ENCODE measurements at places on chromosomes 12 and 14.
A peak's percentile ranks its signal among the peaks of the same experiment; 100 is the strongest.

GRCh38 chr12:79559591-79559990 is 131.2 kb downstream of the PAWR start:
- no peak for DNase-seq
- peaks cover 4% of the 10 kb centered on the region for H3K36me3 ChIP-seq
- no peak overlapping the region for H3K4me3 ChIP-seq
- H3K4me1 ChIP-seq, result peaks cover 8% of the 10 kb centered on the region
- H3K27ac ChIP-seq, result no peak overlapping the region

DNA sequence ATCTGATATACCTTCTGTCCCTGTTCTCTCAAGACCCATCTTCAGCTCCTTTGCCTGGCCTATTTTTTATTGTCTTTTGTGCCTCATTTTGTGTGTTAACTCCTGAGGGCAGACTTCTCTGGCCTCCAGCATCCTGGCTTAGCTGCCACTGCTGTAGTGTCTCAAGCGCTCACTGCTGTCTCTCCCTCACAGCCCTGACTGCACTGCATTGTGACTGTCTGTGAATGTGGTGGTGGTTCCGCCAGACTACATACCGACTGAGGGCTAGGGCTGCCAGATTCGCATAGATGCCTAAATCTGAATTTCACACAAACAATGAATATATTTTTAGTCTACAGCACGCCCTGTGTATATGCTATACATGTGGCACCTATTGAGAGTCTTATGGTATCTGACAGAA is 1088.9 kb upstream of the TMEM132C start:
- H3K36me3 ChIP-seq, result no peaks in the 10 kb centered on the region
- H3K27ac ChIP-seq, result no peak overlapping the region
- DNase-seq, result no peak
- no peak overlapping the region for H3K4me3 ChIP-seq

DNA sequence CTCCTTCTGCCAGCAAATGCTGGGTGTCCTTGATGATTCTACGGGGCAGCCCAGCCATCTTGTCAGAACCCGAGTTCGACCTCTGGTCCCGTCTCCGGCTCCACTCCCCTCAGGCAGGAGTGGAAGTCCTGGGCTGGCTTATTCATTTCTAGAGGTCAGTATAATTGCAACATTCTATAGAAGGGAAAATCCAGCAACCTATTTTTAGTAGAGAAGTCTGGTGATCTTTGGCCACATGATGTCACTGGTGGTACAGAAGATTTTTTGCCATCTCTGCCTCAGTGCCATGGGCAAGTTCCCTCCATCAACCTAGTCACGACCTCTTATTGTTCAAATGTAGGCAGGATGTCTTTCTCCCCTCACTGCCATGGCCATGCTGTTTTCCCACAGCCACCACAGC is 22.4 kb downstream of the OR10G2 start:
- no peaks in the 10 kb centered on the region for H3K36me3 ChIP-seq
- H3K4me3 ChIP-seq, result no peak overlapping the region
- no peaks in the 10 kb centered on the region for H3K4me1 ChIP-seq
- H3K27ac ChIP-seq, result no peak overlapping the region

DNA sequence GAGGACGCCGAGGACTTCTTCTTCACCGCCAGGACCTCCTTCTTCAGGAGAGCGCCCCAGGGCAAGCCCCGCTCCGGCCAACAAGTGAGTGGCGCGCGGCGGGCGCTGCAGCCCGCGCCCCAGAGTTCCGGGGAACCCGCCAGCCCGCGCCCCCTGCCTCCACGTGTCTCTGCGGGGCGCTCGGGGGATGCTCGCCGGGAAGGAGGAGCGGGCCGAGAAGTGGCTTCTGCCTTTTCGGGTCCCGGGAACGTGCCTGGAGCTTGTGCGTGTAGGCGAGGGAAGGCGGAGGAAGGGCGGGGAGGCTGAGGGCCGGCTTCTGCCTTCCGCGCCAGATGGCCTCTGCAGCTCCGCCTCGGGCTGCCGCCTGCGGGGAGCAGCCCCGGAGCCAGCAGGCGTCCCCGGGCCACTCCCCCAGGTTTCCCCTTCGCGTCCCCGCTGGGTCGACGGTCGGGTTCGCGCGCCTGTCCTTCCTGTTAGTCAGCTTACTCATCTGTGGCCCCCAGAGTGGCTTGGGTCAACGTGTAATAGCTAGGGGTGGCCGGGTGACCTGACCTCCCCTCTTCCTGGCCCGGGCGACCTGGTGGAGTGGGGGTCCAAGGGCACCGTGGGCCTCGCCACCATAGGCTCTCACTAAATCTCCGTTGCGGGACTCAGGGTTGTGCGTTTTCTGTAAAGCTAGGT is 505 bp downstream of the RASSF3 start:
- H3K27me3 ChIP-seq, result no peaks in the 10 kb centered on the region
- DNase-seq, result peak; percentile 79
- H3K27ac ChIP-seq, result peak overlapping the region; percentile 89
- peak overlapping the region; percentile 87 for H3K4me3 ChIP-seq

DNA sequence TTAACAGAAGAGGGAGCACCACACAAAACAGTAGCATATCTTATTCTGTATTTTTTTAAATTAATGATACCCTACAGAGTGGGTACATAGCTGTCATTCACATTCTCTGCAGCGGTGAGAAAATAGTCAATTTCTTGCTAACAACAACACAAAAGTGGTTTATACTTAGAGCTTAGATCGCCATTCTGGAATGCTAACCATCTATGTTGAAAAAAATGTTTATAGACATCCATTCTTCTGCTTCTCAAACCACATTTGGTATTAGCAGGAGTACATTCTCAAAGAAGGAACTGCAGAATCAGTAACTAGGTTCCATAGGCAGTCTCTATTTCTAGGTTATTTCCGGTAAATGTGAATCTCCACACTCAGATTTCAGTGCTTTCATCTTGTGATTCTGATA is 185.9 kb downstream of the PPFIA2 start:
- no peak overlapping the region for H3K27ac ChIP-seq
- no peak for DNase-seq
- H3K4me3 ChIP-seq, result no peak overlapping the region

GRCh38 chr14:39615352-39615751 is 183.1 kb upstream of the FBXO33 start:
- no peak overlapping the region for H3K27ac ChIP-seq
- H3K4me3 ChIP-seq, result no peak overlapping the region
- DNase-seq, result no peak
- H3K4me1 ChIP-seq, result no peaks in the 10 kb centered on the region
- H3K27me3 ChIP-seq, result no peaks in the 10 kb centered on the region

- no peak for DNase-seq
- H3K36me3 ChIP-seq, result peaks cover 5% of the 10 kb centered on the region
- H3K27me3 ChIP-seq, result no peaks in the 10 kb centered on the region
- H3K27ac ChIP-seq, result no peak overlapping the region
- no peaks in the 10 kb centered on the region for H3K4me1 ChIP-seq
Measured at GRCh38 chr14:37270629-37271028, 72.9 kb downstream of the MIPOL1 start.

GRCh38 chr12:99157946-99158345 is 489.6 kb upstream of the GARIN6 start:
- H3K4me1 ChIP-seq, result no peaks in the 10 kb centered on the region
- no peaks in the 10 kb centered on the region for H3K36me3 ChIP-seq
- no peak overlapping the region for H3K27ac ChIP-seq
- H3K27me3 ChIP-seq, result no peaks in the 10 kb centered on the region
- DNase-seq, result no peak

DNA sequence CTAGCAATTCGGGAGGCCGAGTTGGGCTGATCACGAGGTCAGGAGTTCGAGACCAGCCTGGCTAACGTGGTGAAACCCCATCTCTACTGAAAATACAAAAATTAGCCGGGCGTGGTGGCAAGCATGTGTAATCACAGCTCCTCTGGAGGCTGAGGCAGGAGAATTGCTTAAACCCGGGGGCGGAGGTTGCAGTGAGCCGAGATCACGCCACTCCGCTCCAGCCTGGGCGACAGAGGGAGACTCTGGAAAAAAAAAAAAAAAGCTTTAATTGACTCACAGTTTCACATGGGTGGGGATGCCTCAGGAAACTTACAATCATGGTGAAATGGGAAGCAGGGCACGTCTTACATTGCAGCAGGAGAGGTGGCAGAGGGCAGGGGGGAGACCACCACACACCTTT is 30.6 kb upstream of the SLC2A3 start:
- H3K27me3 ChIP-seq, result no peaks in the 10 kb centered on the region
- DNase-seq, result no peak
- H3K4me1 ChIP-seq, result peaks cover 20% of the 10 kb centered on the region
- H3K36me3 ChIP-seq, result no peaks in the 10 kb centered on the region

GRCh38 chr14:99809360-99809759 is 16.1 kb downstream of the EML1 start:
- H3K27ac ChIP-seq, result peak overlapping the region; percentile 81
- DNase-seq, result peak; percentile 86
- H3K4me1 ChIP-seq, result peaks cover 38% of the 10 kb centered on the region
- H3K36me3 ChIP-seq, result no peaks in the 10 kb centered on the region
- no peak overlapping the region for H3K4me3 ChIP-seq

DNA sequence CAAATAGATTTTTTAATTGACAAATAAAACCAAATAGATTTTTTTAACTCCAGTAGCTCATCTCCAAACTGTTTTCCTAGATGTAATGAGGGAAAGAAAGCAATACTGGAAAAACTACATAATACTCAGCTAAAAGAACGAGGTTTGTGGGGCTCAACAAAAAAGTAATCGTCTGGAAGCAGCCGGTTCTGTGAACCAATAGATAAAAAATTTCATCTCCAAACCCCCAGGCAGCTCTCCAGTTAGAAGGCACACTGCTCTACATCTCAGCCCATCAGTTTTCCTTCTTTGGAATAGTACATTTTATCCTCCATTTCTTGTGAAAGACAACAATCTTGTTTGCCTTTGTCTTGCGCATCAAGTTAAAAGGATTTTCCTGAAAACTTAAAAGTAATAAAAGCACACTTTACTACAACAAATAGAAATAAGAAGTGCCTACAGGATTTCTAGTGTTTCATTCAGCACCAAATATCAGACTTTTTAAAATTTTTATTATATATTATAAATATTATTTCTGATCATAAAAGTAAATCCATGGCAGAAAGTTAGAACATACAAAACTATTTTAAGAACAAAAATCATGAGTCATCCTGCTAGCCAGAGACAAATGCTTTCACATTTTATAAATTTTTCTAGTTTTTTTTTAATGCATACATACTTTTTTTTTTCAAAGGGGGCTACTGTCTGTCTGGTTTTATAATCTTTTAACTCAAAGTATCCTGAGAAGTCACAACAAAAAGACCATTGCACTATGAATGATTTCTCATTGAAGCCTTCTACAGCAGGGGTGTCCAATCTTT is 67.7 kb downstream of the EPS8 start:
- H3K4me3 ChIP-seq, result no peak overlapping the region
- no peaks in the 10 kb centered on the region for H3K27me3 ChIP-seq
- DNase-seq, result no peak
- H3K27ac ChIP-seq, result no peak overlapping the region
- H3K4me1 ChIP-seq, result peaks cover 30% of the 10 kb centered on the region

DNA sequence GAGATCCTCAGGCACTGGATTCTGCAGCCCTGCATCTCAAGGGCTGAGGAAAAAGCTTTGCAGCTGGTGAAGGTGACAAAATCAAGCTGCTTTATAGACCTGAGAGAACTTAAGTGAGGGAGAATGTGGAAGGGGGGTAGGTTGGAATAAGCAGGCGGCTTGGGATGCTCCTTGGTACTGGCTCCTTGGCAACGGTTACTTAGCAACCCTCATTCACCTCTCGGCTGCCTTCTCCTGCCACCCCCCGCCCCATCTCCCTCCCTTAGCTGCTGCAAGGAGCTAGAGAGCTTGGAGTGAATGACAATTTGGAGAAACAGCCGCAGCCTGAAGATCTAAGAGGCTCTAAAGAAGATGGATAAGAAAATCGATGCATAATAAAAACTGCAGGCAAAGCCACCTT is 44.1 kb upstream of the CISTR start:
- H3K27me3 ChIP-seq, result peaks cover 26% of the 10 kb centered on the region
- no peak for DNase-seq
- H3K27ac ChIP-seq, result no peak overlapping the region
- H3K4me3 ChIP-seq, result no peak overlapping the region

Data from suprapubic skin (tissue), 4 donors.